D721Med (cell line): ENCODE measurements at places on chromosomes 7 and 10.

- DNase-seq, result no peak
Measured at GRCh38 chr7:24419077-24419476, 135.1 kb downstream of the NPY start.

DNA sequence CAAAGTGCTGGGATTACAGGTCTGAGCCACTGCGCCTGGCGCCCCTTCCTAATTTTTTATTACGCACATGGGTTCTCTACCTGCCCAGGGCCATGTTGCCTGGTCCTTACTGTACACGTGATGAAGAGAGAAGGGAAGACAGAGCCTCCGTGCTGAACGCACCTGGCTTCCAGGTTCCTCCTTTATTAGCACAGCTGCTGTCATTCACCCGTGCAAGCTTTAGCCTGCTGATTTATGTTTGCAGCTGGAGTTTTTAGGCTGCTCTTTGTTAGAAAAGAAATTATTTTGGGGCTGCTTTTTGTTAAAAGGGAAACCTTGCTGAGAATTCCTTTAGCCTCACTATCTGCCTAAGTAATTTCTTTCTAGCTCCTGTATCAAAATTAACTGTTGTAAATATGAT is 417.0 kb downstream of the CALN1 start:
- no peak for DNase-seq

GRCh38 chr10:103845972-103846371 is 9.4 kb downstream of the SH3PXD2A start:
- no peak for DNase-seq

GRCh38 chr10:132164761-132165278 is 21.9 kb upstream of the DPYSL4 start:
- no peak for DNase-seq

- DNase-seq, result no peak
Measured at GRCh38 chr7:142792593-142792992, 21.8 kb downstream of the PRSS2 start.

DNA sequence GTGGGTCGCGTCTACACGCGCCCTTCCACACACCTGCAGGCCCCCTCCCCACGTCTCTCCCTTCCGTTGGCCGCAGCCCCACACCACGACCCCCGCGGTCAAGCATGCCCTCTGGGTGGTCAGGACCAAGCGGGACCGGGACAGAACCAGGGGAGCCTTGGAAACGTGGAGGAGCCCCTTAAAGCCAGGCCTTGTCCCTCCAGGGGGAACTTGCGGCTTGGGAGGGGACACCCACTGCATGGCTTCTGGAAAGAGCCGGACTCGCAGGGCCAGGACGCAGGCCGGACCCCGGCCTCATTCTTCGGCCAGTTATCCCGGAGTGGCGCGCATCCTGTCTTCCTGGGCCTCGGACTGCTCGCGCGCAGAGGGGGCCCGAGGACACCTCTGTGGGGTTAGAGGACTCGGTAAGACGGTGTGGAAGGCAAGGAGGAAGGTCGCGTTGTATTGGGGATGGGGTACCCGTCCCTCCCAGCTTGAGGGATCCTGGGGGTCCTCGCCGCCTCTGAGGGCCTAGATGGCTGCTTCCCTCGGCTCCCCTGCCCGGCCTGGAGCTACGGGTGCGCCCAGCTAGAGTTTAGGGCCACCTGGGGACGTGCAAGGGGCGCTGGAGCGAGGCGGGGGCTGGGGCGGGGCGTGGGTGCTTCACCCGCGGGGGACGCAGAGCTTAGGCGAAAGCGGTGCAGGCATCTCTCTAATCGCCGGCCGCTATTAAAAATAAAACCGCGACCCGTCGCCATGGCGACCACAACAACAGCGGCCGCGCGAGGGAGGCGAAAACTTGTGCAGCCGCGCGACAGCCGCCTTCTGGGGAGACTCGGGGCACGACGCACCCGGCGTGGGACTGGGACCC is 1.8 kb upstream of the PDGFA start:
- no peak for DNase-seq

DNA sequence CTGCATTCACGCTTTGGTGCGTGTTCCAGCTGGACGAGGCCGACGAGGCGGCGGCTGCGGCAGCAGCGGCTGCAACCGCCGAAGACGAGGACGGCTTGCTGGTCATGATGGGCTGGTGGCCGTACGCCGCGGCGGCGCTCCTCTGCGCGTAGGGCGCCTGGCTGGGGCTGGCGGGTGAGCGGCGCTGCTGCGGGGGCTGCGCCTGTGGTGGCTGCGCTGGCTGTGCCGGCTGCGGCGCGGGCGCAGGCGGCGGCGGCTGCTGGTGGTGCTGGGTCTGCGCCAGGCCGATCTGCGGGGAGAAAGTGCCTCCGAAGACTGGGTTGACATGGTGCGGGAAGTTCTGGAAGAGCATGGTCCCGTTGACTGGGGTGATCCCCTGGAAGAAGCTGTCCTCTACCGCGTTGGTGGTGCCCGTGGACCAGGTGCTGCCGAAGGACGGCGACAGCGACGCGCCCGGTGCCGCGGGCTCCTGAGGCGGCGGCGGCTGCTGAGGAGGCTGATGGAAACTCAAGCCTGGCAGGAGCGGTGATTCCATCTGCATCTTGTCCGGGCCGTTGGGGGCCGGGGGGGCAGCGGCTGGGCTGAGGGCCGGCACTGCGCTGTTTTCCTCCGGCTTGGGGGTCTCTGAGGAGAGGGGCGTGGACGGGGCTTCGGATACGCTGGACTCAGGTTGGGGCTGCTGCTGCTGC is 51.1 kb downstream of the CPEB3 start:
- no peak for DNase-seq

- no peak for DNase-seq
Measured at GRCh38 chr7:73823873-73824592, 6.8 kb upstream of the CLDN4 start.

DNA sequence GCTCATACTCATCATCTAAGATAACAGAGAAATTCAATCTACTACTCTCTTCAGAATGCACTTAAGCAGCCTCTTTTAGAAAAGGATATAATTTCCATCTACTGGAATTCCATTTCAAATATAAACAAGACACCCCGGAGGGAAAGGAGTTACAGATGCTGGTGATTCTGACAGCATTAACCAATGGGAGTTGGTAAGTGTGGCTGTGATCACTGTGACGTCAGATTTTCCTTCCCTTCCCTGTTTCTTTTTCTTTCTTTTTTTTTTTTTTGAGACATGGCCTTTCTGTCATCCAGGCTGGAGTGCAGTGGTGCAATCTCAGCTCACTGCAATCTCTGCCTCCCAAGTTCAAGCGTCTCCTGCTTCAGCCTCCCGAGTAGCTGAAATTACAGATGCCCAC is 106.6 kb downstream of the ACTR3B start:
- no peak for DNase-seq

DNA sequence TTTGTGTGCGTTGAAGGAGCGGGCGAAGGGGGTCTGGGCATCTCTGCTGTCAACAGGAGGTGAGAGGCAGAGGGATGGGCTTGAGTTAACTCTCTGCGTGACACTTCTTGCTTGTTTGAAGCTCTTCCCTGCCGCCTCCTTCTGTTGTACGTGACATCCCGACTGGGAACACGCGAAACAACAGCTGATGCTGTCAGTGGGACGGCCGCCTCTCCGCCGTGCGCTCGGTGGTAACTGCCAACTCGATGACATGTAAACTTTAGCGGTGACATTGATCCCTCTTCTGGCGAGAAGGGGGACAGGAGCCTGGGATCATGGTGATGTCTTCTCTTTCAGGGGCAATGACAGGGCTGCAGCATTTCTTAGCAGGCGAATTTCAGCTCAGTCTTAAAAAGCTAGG is 394.5 kb downstream of the TYW1 start:
- DNase-seq, result no peak

- no peak for DNase-seq
Measured at GRCh38 chr7:49187543-49188268, 263.4 kb downstream of the CDC14C start.

- no peak for DNase-seq
Measured at GRCh38 chr10:119360181-119360921, 153.0 kb downstream of the GRK5 start.

GRCh38 chr10:88008866-88009470 is 145.5 kb downstream of the PTEN start:
- DNase-seq, result no peak

GRCh38 chr10:66782144-66782543 is 143.7 kb upstream of the LRRTM3 start:
- no peak for DNase-seq

GRCh38 chr7:158860394-158860793 is 4.0 kb downstream of the DYNC2I1 start:
- no peak for DNase-seq

- DNase-seq, result no peak
Measured at GRCh38 chr7:114084472-114085312, 165.9 kb upstream of the PPP1R3A start.

GRCh38 chr10:80968903-80969302 is 431.2 kb downstream of the SH2D4B start:
- DNase-seq, result no peak

DNA sequence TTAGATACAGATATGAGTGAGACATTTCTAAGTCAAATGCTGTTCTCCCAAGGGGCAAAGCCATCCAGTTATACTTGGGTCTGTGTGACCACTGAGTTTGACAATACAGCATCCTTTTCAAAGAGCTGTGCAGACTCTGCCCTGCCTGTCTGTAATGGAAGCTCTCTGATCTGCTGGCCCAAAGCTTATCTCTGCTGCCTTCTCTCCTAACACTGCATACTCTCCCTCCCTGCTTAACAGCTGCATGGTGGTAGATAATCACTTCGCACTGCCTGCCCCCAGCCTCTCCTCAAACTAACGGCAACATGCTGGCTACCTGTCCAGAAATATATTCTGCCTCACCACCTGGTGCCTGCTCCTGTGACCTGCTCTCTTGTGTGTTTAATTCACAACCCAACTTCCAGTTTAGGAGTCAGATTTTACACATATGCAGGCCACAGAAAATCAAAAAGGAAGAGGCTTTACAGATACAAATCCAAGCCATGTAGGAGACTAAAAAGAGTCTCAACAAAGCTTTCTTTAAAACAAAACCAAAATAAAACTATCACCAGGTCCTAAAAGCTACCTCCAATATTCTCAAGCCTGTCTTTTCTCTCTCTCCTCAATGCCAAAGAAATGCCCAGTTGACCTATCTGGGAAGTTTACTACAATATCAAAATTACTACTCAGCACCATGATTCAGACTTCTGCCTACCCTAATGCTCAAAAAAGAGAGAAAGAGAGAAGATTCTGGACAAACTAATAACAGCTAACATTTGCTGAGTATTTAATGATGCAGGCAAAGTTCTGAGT is 145.6 kb downstream of the RELN start:
- no peak for DNase-seq

DNA sequence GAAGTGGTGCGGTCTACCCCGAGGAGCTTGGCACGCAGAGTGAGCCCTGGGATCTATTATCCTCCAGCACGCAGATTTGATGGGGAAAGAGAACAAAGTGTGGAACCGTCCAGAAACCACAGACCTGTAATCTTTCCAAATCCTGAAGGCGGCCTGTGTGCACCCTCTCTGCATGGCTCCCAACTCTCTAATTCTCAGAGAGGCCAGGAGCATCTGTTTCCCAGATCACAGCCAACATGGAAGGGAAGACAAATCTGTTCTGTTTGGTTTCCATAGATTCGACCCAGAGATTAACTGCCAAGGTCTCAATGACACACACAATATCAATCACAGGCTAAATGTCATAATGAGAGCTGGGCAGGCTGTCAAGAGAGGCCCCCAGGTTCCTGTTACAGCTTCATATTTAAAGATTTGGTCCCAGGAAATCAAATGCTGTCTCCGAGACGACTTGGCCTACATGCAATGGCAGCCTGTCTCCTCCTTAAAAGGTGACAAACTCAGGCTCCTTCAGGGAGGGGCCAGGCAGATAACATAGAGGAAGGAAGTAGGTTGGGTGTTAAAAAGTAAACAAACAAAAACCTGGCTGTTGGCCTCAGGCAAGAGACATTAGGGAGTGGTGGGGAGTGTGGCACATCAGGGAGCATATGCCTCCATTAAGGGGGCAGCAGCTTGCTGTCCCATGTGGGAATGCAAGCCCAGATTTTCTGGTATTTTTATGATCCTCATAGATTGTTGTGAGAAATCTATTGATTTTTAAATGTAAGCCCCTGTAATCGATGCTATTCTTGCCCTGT is 48.8 kb upstream of the SAMD8 start:
- no peak for DNase-seq

DNA sequence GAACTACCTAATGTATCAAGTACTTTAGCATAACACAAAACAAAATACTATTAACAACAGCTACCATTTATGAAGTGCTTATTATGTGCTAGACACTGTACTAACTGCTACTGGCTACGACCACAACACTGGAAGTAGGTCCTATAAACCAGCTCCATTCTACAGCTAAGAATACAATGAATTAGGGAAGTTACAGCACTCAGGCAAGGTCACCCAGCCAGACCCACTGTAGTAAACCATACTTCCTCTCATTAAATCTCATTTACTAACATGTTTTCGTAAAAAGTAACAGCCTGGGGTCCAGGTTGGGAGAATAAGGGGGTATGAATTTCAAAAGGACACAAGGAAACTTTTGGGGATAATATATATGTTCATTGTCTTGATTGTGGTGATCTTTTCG is 25.4 kb downstream of the NAPEPLD start:
- DNase-seq, result no peak

DNA sequence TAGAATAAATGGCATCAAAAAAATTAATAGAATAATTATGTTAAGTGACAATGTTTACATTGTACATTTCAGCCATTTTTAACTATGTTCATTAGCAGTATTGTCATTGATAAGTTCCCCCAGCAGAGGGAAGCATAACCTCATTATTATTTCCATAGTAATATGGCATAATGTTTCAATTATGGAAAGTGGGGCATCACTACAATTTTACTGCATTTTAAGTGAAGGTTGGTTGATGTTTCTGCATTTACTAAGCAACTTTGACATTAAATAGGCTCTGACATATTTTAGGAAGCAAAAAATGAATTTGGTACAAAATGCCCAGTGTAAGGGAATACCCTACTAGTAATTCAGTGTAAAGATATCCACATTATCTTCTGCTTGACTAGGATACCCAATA is 218.3 kb downstream of the SEMA3A start:
- DNase-seq, result no peak

DNA sequence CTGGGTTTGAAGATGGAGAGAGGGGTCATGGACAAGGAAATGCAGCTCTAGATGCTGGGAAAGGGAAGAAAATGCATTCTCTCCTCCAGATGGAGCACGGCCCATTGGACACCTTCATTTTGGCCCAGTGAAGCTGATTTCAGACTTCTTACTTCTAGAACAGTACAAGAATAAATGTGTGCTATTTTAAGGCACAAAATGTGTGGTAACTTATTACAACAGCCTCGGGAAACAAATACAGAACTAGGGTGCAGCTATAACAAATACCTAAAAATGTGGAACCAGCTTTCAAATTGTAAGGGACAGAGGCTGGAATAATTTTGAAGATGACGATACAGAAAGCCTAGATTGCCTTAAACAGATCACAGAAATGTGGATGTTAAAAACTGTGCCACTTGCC is 54.1 kb downstream of the CYTH3 start:
- DNase-seq, result no peak

- DNase-seq, result no peak
Measured at GRCh38 chr7:154371424-154371823, 319.2 kb downstream of the DPP6 start.

GRCh38 chr10:7649673-7650300 is 17.0 kb downstream of the ITIH5 start:
- DNase-seq, result no peak

- DNase-seq, result no peak
Measured at GRCh38 chr10:6579183-6579903, 733 bp downstream of the PRKCQ start.

GRCh38 chr7:139720705-139721231 is 57.0 kb downstream of the HIPK2 start:
- DNase-seq, result no peak

GRCh38 chr10:96642530-96642929 is 55.7 kb upstream of the TM9SF3 start:
- no peak for DNase-seq
